ENCODE measurements at places on chromosomes 13 and 19. TPM values are rescaled to one million over a fixed set of nuclear protein-coding genes. Genes with fewer than 3 reads are reported as not detected.

Gene UBE2L5
- polyA plus RNA-seq = not detected

- H3K4me3 ChIP-seq = no peak overlapping the region
- H3K4me1 ChIP-seq = peaks cover 4% of the 10 kb centered on the region
Measured at GRCh38 chr19:11377237-11377636, 2.8 kb downstream of the SWSAP1 start.

GRCh38 chr13:25215253-25215575 lies 43.1 kb upstream of the AMER2 start:
- no peak overlapping the region for H3K4me3 ChIP-seq
- H3K27ac ChIP-seq = no peak overlapping the region
- no peaks in the 10 kb centered on the region for H3K36me3 ChIP-seq
- no peaks in the 10 kb centered on the region for H3K27me3 ChIP-seq

Gene ZIC5
- polyA plus RNA-seq = not detected

Gene TBXA2R
- polyA plus RNA-seq = 1.5 TPM

DNA sequence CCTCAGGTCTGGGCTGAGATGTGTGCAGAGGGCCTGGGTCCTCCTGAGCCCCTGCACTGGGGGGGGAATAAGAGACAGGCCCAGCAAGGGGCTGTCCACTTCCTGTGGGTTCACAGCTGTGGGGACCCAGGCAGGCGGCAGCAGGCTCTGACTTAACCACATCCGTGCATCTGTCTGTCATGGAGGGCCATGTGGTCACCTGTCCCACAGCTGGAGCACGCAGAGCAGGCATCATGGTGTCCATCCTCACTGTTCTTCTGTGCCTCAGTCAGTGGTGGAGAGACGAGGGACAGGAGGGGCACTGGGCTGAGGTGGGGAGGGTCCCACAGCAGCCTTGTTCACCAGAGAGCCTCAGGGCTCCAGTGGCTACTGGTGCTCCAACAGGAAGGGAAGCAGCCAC lies 16.3 kb upstream of the KIR3DL3 start:
- H3K27me3 ChIP-seq = no peaks in the 10 kb centered on the region
- H3K27ac ChIP-seq = no peak overlapping the region
- no peak for DNase-seq
- H3K36me3 ChIP-seq = no peaks in the 10 kb centered on the region
- no peaks in the 10 kb centered on the region for H3K4me1 ChIP-seq
- no peak overlapping the region for H3K4me3 ChIP-seq

DNA sequence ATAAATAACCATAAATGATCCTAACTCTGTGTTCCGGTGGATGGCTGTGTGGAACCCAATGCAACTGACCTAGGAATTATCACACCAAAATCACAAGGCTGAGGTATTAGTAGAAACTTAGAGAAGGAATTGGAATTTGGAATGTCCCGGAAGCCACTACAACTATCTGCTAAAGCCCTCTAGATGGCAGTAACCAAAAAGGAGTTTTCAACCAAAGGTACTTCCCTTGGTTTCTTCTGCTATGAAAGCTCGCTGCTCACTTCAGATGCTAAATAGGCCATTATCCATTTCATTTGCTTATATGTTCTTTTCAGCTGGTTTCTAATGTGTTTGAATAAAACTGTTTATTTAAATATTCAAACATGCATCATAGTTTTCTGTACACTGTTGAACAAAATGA lies 1589.1 kb upstream of the SPRY2 start:
- H3K4me3 ChIP-seq = no peak overlapping the region
- H3K27me3 ChIP-seq = no peaks in the 10 kb centered on the region
- no peaks in the 10 kb centered on the region for H3K4me1 ChIP-seq
- no peak overlapping the region for H3K27ac ChIP-seq
- DNase-seq = no peak

Measured in pancreas (tissue), 10 donors.